ENCODE measurements at places on chromosomes 2 and 18.

DNA sequence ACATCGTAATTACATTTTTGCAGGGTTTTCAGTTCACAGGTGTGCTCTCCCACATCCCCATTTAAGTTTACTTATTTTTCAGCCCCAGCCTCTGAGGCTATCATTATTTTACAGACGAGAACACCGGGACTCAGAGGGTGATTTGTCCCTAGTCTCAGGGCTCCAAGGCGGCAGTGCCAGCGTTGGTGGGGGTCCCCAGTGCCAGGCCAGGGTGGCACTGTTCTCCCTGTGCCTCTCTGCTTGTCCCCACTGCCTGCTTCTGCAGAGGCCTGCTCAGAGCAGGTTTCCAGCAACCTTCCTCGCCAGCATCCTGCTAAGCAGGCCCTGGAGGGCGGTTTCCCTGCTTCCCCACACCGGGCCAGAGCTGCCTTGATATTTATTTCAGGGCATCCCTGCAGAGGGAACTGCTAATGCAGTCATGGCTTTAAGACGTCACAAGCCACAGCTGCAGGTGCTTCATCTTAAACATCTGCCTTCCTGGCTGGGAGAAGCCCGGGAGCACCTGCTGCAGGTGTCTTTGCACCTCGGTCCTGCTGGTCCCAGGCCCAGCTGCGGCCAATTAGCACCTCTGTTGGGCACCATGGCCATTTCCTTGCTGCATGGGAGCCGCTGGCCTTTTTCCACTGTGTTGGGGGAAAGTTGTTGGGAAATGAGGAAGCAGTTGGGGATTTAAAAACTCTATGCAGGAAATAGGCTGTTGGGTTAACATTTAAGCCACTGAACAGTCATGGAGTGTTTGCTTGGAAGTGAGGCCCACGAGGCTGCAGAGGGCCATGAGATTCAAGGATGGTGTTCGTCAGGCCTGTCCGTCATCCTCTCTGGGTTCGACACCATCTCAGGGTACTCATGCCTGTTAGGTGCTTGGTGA is 22.8 kb downstream of the HPCAL1 start:
- DNase-seq, result no peak

DNA sequence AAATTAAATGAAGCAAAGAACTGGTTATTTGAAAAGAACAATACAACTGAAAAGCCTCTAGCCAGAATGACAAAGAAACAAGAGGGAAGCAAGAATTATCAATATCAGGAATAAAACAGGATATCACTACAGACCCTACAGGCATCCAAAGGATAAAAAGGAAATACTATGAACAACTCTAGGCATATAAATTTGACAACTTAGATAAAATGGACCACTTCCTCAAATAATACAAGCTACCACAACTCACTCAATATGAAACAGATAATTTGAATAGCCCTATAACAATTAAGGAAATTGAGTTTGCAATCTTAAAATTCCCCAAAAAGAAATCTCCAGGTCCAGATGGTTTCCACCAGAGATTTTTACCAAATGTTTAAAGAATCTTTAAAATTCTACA is 19.8 kb downstream of the RPRD1A start:
- no peak for DNase-seq

DNA sequence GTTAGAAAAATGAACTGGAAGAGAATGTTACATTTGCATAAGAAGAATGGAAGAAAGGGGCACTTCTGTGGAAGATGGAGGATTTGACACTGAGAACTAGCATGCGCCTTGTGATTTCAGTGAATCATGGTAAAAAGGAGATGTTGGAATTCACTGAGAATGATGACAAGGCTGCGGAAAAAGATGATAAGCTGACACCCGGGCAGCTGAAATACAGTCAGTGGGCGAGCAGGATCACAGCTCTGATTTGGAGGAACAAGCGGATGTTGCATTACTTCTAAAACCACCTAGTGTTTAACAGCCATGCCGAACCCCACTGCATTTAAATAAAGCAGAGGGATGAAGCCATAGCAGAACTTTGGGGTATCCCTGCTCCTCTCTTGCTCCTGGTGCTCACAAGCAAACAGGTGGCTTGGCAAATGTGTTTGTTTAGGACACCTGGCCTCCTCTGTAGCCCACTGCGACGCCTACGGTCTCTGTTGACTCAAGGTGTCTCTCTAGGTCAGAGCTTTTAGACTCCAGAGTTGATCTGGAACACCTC is 134.9 kb downstream of the NDUFA10 start:
- DNase-seq, result no peak

DNA sequence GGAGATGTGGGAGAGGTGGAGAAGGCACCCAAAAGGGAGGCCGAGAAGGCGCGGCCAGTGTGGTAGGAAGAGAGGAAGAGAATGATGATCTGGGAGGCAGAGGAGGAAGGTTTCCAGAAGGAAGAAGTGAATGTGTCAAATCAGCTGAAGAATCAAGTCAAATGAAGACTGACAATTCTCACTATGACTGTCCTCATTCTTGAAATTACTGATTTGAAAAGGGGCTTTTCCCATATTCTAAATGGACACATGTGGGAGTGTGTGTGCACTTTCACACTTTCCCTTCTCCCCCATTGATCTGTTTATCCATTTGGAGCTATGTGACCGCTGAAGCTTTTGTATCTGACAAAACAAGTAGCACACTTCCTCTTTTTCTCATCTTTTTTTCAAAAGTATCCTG is 6.1 kb downstream of the AFF3 start:
- no peak for DNase-seq

Data from activated CD4-positive, alpha-beta T cell treated with anti-CD3 and anti-CD28 coated beads for 24 hours (primary cell).